ENCODE measurements at places on chromosomes 6 and 20.

GRCh38 chr6:128395188-128395587 lies 125.2 kb downstream of the PTPRK start:
- no peak for DNase-seq

DNA sequence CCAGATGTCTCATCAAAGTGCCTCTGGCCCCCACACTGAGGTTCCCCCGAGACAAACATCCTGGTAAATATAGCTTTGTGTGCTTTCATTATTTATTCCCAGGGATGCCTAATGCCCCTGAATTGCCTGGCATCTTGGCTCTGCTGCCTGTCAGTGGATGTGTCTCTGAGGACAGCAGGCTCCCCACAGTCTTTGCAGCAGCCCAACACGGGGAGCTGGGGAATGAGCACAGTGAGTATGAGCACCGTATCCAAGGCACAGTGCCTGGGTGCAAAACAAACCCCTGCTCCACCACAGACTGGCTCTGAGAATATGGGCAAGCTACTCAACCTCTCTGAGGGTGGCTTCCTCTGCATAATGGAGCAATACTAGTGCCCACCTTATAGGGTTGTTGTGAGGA lies 165.9 kb downstream of the PTPRT start:
- DNase-seq = no peak

GRCh38 chr6:99019381-99019780 lies 71.6 kb upstream of the FBXL4 start:
- DNase-seq = no peak

DNA sequence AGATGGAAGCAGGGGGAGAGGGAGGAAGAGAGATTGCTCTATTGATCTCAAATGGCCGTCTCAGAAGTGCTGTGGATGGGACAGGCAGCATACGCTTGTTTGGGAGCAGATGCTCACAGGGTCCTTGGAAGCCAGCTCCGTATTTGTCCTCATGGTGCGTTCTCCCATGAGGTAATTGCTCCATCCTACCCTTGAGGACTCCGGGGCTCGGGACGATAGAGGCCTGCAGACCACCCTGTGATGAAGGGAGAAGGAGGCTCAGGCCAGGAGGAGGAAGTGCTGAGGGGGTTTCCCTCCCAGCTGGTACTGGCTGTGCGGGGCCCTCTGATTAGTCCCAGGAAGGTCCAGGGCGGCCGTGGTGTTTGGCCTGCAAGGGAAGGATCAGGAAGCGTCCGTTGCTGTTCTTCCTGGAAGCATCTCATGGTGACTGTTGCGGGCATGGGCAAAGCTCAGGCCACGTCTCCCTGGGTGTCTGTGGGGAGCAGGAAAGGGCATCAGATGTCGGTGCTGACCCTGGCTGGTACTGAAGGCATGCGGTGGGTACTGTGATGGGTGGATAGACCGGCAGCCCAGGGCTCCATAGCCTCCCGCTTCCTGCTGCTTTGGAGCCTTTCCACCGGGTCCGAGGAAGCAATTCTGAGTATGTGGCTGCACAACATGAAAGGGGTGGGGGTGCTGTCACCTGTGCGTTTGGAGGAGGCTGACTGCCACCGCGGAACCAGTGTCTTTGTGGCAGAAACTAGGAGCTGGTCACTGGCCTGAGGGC lies 158.3 kb downstream of the SYCP2 start:
- no peak for DNase-seq

- no peak for DNase-seq
These were observed 79.5 kb downstream of the SESN1 start for GRCh38 chr6:109015176-109015575.

- DNase-seq = no peak
These were observed 155.8 kb downstream of the TSHZ2 start for GRCh38 chr20:53128004-53128403.

GRCh38 chr20:17992224-17992637 lies 23.4 kb downstream of the MGME1 start:
- DNase-seq = no peak

DNA sequence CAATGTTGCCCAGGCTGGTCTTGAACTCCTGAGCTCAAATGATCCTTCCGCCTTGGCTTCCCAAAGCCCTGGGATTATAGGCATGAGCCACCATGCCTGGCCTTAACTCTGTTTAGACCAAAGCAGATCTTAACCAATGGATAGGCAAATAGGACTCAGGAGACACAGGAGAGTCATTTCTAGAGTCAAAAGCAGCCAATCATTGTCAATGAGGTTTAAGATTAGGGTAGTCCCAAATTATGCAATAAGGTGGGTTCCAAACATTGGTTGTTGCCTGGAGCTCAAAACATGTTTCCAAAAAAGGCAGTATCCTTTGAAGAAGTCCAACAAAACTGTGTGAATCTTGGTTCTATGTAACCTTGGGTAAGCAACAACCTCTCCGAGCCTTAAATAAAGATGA lies 95.7 kb upstream of the JARID2 start:
- peak; percentile 10 for DNase-seq

- no peak for DNase-seq
These were observed 52.1 kb downstream of the SNX5 start for GRCh38 chr20:17916433-17916891.

DNA sequence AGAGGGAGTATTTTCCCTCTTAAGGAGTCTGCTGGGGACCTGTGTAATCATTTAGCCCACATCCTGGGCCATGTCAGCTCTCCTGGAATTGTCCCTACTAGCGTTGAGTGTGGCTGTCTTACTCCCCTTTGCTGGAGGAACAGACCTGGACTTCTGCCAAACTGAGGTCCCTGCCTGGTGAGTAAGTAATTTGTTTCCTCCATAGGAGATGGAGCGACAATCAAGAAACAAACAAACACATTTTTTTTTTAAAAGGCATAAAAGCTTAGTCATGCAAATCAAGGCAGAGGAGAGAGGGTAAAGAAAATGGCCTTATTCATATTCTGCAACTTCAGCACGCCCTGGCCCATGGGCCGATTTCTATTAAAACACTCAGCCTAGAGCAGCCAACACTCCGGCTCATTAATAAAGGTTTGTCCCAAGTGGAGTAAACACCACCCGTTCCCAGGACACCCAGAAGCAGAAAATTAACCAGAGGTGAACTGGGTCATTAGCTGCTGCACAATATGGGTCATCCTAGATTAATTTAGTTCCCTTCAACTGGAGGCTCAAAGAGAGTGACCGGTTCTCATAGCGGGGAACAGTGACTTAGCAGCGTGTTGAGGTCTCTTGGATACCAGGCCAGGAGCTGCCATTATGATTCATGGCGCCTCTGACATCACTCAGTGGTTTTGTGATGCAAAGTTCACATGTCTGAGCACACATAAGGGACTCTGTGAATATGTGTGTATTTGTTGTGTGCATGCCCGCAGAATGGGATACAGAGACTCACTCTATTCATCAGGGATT lies 165.0 kb upstream of the SULF2 start:
- no peak for DNase-seq

- no peak for DNase-seq
These were observed 14.9 kb downstream of the NT5E start for GRCh38 chr6:85464722-85465150.

GRCh38 chr20:14582855-14583254 lies 245.4 kb upstream of the FLRT3 start:
- DNase-seq = no peak

GRCh38 chr6:117512987-117513573 lies 30.6 kb downstream of the DCBLD1 start:
- no peak for DNase-seq

DNA sequence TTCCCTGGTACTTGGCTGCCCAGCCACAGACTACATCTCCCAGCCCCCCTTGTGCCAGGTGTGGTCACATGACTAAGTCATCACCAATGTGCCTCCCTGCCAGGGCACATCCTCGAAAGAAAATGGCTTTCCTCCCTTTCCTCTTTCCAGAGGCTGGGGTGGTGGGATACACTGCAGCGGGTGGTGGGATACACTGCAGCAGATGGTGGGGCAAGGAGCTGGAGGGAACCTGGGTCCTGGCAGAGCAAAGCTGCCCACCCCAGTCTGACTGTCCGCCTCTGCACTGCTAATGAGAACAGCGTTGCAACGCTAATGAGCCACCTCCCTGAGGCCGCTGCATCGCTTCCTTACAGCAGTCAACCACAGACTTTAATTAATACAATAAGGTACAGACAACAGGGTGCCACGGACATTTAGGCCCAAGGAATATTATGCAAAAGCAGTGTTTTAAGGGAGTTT lies 125.3 kb downstream of the PREX1 start:
- DNase-seq = no peak

DNA sequence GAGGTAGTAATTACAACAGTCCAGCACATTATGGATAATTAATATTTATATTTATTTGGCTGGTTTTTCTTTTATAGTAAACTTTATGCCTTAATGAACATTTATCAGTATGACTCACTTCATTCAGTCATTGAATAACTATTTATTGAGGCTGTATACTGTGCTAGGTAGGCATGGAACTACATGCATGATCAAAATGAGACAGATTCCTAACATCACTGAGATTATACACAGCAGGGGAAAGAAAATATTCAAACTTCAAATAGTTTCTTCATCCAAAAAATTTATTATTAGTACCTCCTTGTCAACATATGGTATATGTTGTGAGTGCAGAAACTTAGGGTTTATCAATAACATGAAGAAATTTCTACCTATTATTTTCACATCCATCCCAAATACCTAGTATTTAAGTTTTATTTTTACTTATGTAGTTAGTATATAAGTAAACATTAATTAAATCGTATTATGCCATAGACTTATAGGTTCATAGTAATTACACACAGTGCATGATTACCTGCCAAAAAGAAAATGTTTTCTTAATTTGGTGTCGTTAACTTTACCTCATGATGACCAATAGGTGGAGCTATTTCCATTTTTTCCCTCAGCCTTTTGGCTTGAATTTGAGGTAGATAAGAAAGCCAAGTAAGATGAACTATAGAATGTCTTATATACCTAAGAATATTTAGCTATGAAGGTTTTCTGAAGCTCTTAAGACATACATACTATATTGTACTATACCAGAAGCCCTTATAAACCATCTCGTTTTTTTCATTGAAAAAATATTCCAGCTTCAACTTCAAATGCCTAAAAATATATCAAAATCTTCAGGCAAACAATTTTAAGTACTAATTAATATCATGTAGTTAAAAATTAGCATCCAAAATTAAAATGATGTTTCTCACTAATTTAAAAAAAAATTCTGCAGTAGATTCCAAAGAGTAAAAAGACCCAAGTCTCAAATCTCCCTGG lies 12.5 kb upstream of the TMEM30A start:
- peak; percentile 72 for DNase-seq

DNA sequence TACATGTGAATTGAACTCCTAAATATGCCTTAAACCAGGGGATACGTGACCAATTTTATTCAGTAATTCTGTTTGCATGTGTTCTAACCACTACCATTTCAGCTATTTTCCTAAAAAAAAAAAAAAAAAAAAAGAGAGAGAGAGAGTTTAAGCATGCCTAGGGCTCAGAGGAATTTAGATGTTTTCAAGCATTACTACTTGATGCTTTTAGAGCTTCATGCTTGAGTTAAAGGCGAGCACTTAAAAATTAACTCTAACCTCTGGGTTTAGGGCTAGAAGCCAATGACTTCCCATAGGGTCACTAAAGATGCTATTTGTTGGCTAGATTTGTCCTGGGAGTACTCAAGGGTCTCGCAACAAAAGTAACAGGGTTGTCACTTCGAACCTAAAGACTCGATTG lies 217.7 kb downstream of the ATXN1 start:
- DNase-seq = no peak

DNA sequence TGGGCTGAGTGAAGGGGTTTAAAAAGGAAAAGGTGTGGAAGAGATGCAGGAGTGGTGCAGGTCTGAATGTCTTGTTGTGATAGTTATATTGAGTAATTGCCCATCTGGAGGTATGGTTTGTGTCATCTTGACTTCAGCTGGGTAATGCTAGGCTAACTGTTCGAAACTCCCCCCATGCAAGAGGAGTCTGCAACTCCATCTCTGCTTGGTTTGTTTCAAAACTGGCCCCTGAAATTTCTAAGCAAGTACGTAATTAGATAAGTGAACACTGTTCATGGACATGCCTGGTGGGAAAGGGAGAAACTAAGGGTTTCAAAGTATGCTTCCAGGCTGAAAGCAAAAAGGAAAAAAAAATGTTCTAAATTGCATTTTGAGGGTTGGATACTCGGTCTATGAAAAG lies 17.1 kb downstream of the TTK start:
- no peak for DNase-seq

DNA sequence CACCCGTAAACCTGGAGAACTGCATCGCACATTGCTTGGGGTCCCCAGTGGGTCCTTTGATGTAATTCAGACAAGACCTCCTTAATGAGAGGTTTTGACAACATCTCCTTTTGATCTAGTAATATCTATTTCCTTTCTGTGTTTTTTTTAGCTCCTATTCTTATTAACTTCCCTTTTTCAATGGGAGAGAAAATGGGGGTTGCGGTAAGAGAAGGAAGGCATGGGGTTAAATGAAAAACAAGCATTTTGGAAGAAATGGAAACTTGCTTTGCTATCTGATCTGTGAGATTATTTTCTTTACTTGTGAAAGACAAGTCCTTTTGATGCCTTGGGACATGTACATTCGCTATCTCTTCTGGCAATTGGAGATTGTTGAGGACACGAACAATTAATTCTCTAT lies 418.6 kb upstream of the MAN1A1 start:
- DNase-seq = no peak

- DNase-seq = no peak
These were observed 340.0 kb downstream of the NRN1 start for GRCh38 chr6:5666695-5667094.

GRCh38 chr6:129393654-129394053 lies 316.3 kb downstream of the ARHGAP18 start:
- DNase-seq = no peak

GRCh38 chr6:37759221-37760144 lies 60.0 kb upstream of the ZFAND3 start:
- DNase-seq = no peak

DNA sequence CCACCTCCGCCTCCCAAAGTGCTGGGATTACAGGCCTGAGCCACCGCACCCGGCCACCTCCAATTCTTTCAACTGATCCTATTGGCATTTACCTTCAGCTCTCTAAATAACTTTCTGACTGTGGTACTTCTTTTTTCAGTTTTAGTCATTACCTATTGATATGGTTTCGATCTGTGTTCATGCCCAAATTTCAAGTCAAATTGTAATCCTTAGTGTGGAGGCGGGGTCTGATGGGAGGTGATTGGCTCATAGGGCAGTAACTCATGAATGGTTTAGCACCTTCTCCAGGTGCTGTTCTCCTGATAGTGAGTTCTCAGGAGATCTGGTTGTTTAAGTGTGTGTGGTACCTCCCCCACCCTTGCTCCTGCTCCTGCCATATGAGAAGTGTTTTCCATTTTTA lies 140.9 kb downstream of the LPA start:
- no peak for DNase-seq

GRCh38 chr6:64280569-64280968 lies 645.0 kb downstream of the PHF3 start:
- no peak for DNase-seq
